ENCODE measurements at places on chromosomes 3 and 15. TPM values are rescaled to one million over a fixed set of nuclear protein-coding genes. Genes with fewer than 3 reads are reported as not detected.

CILP gene
- not detected for total RNA-seq

NEK10 gene
- total RNA-seq, result 26.4 TPM

TRIM42 gene
- not detected for total RNA-seq

BMF gene
- total RNA-seq, result 3.2 TPM

CCDC80 gene
- 378 TPM for total RNA-seq

HHLA2 gene
- total RNA-seq, result not detected

SEMA6D gene
- 8.1 TPM for total RNA-seq

RABL3 gene
- 13.2 TPM for total RNA-seq

RPSA gene
- total RNA-seq, result 1,163 TPM

IP6K2 gene
- total RNA-seq, result 33.7 TPM

CYP1A2 gene
- total RNA-seq, result not detected

CPNE9 gene
- not detected for total RNA-seq

FAM174B gene
- total RNA-seq, result 5.0 TPM

AP2M1 gene
- 754 TPM for total RNA-seq

RASGRF1 gene
- not detected for total RNA-seq

PLEKHO2 gene
- 29.3 TPM for total RNA-seq

TFG gene
- total RNA-seq, result 72.6 TPM

SCAANT1 gene
- total RNA-seq, result not detected

MON1A gene
- total RNA-seq, result 12.8 TPM

ACKR2 gene
- 0.26 TPM for total RNA-seq

CPEB1 gene
- 11.8 TPM for total RNA-seq

GOLGA6L7 gene
- not detected for total RNA-seq
